ENCODE measurements at places on chromosomes 12 and 14.

- DNase-seq, result no peak
Measured at GRCh38 chr12:10612110-10612509, 1.3 kb downstream of the MAGOHB start.

GRCh38 chr12:63917864-63918799 is 73.6 kb downstream of the SRGAP1 start:
- DNase-seq, result no peak

- DNase-seq, result no peak
Measured at GRCh38 chr12:61974461-61974860, 285.7 kb upstream of the USP15 start.

GRCh38 chr12:121137512-121137911 is 4.8 kb downstream of the P2RX7 start:
- DNase-seq, result no peak

GRCh38 chr12:53506881-53507602 is at the start of gene NPFF:
TSS of gene NPFF (minus strand) at chr12:53507484. CDS start at chr12:53507474, 10 bp downstream.
- peak; percentile 58 for DNase-seq

- no peak for DNase-seq
Measured at GRCh38 chr14:31567655-31568054, 6.5 kb downstream of the NUBPL start.

GRCh38 chr14:93161411-93161940 is 23.2 kb downstream of the MOAP1 start:
- DNase-seq, result no peak

- no peak for DNase-seq
Measured at GRCh38 chr14:93056840-93057585, 58.7 kb downstream of the ITPK1 start.

- DNase-seq, result no peak
Measured at GRCh38 chr12:94725375-94726168, 75.2 kb upstream of the TMCC3 start.

GRCh38 chr12:130668286-130669204 is 47.6 kb downstream of the RIMBP2 start:
- DNase-seq, result no peak

- peak; percentile 80 for DNase-seq
Measured at GRCh38 chr12:113040722-113041171, 15.8 kb upstream of the DTX1 start.

DNA sequence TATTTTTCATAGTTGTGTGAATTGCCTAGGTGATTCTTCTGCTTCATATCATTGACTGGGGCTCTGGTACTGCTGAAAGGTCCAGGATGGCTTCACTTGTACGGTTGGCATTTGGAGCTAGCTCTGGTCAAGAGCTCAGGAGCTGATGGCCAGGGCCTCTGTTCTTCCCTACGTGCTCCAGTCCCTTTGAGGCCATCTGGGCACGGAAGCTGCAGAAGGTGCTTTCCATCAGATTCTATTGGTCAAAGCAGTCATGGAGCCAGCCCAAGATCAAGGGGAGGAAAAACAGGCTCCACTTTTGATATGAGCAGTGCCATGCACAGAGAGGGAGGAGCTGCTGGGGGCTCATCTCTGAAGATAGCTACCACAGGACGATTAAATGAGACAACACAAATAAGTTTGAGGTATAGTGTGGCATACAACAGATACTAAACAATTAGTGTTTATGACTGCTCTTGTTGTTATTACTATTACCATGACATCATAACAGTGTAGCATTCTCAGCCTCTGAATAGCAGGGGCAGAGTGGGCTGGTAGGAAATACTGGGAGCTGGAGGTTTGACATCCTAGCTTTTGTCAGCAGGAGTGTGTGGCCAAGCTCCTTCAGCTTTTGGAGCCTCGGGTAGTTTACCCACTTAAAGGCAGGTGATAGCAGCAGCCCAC is 10.4 kb downstream of the KRT83 start:
- DNase-seq, result no peak

DNA sequence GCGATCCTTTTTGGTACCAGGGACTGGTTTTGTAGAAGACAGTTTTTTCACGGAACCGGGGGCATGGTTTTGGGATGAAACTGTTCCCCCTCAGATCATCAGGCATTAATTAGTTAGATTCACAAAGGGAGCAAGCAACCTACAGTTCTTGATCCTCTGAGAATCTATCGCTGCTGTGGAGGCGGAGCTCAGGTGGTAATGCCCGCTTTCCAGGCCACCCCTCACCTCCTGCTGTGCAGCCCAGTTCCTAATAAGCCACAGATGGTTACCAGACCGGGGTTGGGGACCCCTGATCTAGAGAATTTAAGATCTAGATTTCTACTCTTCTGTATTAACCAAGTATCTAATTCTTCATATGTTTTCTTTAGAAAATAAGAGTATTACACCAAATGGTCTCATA is 4.8 kb downstream of the ARHGAP5 start:
- DNase-seq, result no peak

DNA sequence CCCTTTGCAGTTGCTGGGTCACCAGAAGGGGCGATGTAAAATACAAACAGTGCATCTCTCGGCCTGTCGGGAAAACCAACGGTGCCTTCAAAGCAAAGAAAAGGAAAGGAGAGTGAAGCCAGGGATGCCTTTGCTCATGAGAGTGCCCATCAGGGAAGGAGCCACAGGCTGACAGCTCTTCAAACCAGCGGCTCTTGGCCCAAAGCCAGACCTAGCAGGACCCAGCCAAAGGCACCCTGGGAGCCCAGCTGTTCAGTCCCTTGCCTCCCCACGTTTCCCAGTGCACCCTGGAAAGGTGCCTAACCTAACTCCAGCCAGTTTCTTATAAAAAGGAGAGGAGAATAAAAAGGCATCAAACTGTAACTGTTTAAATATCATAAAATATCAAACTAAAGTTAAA is 29.2 kb downstream of the PRMT8 start:
- DNase-seq, result peak; percentile 44

GRCh38 chr14:29536886-29537511 is 390.6 kb downstream of the PRKD1 start:
- no peak for DNase-seq

- DNase-seq, result no peak
Measured at GRCh38 chr14:65041434-65041915, 54.8 kb downstream of the FNTB start.

DNA sequence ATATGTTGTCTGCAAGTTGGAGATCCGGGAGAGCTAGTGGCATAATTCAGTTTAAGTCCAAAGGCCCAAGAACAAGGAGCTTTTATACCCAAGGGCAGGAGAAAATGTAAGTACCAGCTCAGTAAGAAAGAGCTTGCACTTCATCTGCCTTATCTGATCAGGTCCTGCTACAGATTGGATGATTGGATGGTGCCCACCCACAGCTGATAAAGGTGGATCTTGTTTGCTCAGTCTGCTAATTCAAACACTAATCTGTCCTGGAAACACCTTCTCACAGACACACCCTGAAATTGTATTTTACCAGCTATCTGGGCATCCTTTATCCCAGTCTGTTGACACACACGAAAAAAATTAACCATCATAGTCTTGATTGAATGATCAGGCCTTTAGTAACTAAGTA is 230.7 kb upstream of the SLC16A7 start:
- no peak for DNase-seq

DNA sequence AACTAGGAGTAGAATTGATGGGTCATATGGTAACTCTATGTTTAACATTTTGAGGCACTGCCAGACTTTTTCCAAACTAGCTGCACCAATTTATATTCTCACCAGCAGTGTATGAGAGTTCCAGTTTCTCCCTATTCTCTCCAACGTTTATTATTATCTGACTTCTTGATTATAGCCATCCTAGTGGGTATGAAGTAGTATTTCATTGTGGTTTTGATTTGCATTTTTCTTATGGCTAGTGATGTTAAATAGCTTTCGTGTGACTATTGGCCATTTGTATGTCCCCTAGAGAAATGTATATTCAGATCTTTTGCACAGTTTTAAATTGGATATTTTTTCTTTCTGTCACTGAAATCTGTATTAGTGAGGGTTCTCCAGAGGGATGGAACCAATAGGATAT is 37.8 kb downstream of the HELB start:
- DNase-seq, result no peak

GRCh38 chr12:6303071-6303470 is 7.4 kb upstream of the PLEKHG6 start:
- no peak for DNase-seq

- no peak for DNase-seq
Measured at GRCh38 chr12:106343214-106343528, 14.4 kb upstream of the POLR3B start.

- no peak for DNase-seq
Measured at GRCh38 chr12:14473707-14474287, 93.9 kb downstream of the PLBD1 start.

GRCh38 chr14:32303865-32304264 is 25.2 kb upstream of the AKAP6 start:
- no peak for DNase-seq

DNA sequence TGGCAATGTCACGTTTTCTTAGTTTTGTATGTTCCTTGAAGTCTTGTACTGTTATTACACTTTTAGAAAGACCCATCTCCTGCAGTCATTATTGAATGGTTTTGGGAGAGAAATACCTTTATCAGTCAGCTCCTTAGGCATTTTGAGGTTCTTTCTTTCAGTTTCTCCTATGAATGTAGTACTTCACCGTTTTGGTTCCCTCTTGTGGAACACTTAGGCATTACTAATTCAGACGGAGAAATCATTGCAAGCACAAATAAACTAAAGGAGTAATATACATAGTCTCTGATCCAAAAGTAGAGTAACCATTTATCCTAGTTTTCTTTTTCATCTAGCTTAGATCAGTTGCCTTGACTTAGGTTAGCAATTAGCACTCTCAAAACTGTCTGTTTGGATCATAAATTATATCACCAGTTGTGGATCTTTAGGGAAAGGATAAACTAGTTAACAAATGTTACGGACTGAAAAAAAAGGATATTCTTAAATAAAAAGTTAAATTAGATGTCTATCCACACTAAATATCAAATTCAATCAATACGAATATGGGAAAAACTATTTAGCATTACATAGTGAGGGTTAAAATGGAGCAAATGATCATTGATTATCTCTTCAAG is 1538.3 kb upstream of the SEL1L start:
- DNase-seq, result no peak

- DNase-seq, result no peak
Measured at GRCh38 chr12:117046425-117046824, 52.8 kb downstream of the TESC start.

DNA sequence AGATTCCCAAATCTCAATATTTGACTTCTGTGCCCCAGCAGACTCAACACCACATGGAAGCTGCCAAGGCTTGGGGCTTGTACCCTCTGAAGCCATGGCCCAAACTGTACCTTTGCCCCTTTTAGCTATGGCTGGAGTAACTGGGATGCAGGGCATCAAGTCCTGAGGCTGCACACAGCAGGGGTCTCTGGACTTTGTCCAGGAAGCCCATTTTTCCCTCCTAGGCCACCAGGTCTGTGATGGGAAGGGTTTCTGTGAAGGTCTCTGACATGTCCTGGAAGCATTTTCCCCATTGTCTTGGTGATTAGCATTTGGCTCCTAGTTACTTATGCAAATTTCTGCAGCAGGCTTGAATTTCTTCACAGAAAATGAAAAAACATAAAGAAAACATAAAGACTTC is 762.3 kb downstream of the GALC start:
- DNase-seq, result no peak

DNA sequence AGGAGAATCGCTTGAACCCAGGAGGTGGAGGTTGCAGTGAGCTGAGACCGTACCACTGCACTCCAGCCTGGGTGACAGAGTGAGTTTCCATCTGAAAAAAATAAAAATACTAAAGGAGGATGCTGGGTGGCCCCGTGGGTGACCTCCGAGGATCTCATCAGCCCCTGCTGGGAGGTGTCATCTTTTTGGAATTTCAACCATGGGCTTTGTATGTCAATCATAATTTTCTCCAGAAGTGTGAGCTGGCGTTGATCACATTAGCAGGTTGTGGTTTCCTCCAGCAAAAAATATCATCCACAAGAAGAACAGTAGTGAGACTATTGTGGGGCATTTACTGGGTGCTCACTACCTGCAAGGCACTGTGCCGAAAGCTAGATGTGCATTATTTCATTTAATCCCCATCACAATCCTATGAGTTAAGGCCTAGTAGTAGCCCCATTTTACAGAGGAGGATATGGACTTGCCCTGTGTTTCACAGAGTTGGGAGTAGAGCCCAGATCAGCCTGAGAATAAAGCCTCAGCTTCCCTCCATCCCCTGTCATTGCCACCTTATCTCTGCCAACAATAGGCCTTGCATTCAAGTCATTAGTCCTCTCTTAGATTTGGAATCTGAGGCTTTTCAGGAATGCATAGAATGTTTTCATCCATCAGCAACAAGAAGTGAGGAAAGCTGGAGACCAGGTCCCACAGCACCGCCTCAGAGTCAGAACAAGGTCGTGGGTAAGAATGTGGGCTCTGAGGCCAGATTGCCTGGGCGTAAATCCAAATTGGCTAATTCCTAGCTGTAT is 39.8 kb downstream of the SVOP start:
- DNase-seq, result peak; percentile 63

GRCh38 chr14:89351516-89352404 is 65.3 kb downstream of the FOXN3 start:
- DNase-seq, result no peak

DNA sequence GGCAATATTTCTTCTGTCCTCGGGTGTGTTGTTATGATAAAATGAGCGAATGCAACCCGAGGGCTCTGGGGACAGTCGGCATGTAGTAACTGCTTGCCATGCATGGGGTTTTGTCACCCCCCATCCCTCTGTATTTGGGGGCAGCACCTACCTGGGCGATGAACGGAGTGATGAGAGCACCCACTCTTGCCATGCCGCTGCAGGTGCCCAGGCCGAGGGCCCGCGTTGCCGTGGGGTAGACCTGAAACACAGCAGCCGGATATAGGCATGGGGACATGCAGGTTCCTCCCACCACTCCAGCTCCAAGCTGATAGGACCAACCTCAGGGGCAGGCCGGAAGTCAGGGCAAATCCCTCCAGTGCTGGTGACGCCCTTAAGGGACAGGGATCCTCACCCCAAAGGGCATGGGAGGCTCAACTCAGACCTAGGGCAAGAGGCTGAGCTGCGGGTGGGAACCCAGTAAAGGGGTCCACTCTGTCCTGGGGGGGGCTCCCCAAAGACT is 35.8 kb downstream of the DAO start:
- no peak for DNase-seq

DNA sequence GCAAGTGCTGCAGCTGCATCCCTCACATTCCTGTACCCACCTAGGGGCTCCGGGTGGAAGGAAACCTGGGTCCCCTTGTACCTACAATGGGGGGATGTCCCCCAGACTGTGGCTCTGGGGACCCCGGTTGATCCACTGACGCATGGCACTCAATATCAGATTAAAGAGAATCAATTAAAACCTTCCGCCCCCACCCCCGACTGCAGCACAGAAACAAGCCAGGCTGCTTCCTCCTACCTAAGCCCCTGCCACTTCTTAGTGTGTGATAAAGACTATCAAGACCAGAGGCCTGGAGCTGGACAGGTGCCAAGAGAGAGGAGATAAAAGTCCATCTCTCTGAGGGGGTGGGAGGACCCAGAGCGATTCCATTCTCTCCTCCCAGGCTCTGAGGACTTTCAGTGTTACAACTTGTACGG is 28.2 kb upstream of the RPLP0 start:
- DNase-seq, result peak; percentile 90
